Stimulated activated CD8-positive, alpha-beta memory T cell treated with anti-CD3 and anti-CD28 coated beads, Interleukin-2, amount 100 ng/mL, for 1 hour (primary cell): ENCODE measurements at places on chromosomes 13 and 19.

- DNase-seq, result no peak
Observed at GRCh38 chr13:106621833-106622232, 53.9 kb upstream of the ARGLU1 start.

DNA sequence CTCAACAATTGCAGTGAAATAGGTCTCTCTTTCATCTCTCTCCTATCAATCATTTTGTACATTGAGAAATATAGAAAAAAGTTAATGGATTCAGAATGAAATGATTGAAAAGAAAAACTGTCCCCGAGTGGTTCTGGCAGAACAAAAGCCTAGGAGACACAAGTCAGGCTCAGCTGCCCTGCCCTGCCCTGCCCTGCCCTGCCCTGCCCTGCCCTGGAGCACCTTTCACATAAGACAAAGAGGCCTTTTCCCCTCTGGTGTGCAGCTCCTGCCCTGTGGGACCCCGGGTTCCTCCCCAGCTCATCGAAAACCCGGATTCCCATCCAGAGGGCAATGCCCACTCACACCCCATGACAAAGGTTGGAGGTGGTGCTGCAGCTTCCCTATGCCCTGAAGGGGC, 94.7 kb downstream of the TEX26 start:
- no peak for DNase-seq

GRCh38 chr13:23736541-23736940, 152.7 kb downstream of the MIPEP start:
- DNase-seq, result no peak

DNA sequence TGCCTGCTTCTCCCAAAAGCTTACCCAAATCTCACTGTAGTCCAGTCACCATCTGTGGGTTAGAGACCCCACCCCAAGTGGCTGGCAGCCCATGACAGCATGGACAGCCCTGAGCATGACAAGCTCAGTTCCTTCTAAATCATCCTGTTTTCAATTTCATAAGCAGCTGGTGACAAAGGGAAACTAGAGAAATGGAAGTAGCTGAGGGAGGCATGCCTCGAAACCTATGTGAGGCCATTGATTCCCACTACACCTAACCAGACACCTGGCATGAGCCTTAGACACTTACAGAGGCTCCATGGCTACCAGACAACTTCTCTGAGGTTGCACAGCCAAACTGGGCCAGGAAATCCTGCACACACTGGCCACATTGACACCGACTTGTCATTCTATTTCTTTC, 56.2 kb downstream of the ABCC4 start:
- no peak for DNase-seq

- DNase-seq, result no peak
Observed at GRCh38 chr13:100304229-100304628, 215.3 kb downstream of the PCCA start.

DNA sequence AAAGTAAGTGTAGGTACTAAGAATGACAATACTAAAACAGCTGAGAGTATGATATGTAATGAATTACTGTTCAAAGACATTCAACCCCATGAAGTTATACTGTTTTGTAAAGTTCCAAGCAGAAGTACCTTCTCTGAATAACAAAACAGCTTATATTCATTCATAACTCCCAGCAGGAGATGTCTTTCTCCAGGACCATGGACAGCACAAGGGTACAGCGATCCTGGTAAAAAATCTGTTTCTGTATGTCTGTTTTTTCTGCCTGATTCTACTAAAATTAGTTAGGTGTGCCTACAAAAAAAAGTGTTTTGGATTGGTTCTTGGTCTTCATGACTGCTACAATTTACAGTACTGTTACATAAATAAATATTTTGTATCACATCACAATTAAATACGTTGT, 172.5 kb upstream of the SLITRK5 start:
- DNase-seq, result no peak
